ENCODE measurements at places on chromosomes 1 and 21.

DNA sequence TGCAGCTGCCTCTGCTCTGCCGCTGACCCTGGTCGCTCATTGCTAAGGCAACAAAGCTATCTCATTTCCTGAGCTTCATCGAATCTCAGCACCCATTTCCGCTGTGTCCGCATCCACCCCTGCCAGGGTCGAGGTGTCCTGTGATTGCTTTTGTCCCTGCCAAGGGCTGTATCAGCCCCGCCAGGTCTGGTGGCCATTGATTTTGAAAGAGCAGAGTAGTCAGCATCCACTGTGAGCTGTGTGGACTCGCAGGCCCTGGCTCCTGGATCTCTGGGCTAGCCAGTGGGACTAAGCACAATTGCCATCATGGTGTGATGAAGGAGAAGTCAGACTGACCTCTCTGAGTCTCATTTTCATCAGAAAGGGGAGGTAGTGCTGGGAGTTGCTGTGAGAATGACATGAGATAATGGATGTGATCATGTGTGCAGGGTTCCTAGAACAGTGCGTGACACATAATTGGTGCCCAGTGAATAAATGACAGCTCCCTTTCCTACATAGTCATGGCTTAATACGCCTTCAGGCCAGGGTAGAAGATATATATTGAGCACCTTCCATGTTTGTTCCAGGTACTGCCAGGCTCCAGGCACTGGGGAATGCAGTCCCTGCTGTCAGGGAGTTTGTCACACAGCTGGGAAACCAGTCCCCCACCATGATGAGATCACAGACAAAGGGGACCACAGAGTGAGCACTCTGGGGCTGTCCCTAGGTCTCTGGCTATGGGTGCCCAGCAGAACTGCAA lies 32.1 kb downstream of the NAV1 start:
- DNase-seq = no peak

- no peak for DNase-seq
Observed at GRCh38 chr1:198619375-198620140, 19.3 kb upstream of the PTPRC start.

DNA sequence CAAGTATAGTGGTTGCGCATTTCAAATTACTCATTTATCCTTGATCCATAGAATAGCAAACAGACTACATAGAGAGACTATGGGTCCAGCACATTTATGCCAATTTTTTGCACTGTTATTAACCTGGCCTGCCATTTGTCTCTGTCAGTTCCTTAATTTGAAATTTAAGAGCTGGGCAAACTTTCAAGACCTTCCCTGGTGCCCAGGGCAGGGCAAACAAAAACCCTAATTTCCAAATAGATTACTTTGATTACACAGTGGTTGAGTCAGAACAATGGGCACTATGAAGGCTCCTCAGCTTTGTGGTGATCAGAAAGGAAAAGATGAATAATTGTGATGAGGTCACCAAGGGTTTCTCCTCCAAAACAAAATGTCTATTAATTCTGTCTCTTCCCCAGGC lies 80.6 kb downstream of the TNFSF18 start:
- DNase-seq = no peak

DNA sequence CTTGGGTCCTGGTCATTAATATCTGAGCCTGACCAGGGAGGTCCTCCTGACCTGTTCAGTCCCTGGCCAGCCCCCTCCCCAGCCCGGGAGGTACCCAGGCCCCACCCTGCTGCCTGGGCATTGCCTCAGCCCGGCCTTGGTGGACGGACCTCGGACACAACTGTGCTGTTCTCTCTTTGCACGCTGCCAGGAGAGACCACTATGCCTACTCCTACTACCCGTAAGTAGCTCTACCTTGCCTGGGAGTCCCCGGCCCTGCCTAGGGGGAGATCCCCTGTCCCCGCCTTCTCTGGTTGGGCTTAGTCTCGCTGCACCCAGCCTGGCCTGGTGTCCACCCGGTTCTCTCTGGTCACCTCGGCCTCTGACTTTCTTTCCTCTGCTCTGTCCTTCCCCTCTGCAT lies 53.2 kb downstream of the PTPRU start:
- no peak for DNase-seq

GRCh38 chr1:93798291-93798690 lies 80.7 kb downstream of the DNTTIP2 start:
- no peak for DNase-seq

DNA sequence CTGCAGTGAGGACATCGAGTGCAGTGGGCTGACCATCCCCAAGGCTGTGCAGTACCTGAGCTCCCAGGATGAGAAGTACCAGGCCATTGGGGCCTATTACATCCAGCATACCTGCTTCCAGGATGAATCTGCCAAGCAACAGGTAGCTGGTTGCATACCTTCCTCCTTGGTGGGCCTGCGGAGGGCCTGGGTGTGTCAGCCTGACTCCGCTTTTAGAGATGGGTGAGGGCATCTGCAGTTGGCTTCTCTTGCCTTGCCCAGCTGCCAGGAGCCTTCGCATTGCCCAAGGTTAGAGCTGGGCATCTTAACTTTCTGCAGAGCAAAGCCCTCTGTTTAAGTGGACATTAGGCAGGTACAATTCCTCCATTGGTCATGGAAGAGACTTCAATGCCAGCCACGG lies 33.2 kb downstream of the PKP1 start:
- DNase-seq = no peak

GRCh38 chr1:54750596-54750995 lies 13.7 kb downstream of the PARS2 start:
- DNase-seq = no peak

DNA sequence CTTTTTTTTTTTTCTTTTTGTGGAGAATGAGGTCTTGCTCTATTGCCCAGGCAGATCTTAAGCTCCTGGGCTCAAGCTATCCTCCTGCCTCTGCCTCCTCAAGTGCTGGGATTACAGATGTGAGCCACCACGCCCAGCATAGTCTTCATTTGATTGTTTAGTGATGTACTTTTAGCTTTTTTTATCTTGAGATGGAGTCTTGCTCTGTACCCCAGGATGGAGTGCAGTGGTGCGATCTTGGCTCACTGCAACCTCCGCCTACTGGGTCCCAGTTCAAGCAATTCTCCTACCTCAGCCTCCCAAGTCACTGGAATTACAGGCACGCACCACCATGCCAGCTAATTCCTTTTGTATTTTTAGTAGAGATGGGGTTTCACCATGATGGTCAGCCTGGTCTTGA lies 24.0 kb upstream of the LRRC3 start:
- no peak for DNase-seq

DNA sequence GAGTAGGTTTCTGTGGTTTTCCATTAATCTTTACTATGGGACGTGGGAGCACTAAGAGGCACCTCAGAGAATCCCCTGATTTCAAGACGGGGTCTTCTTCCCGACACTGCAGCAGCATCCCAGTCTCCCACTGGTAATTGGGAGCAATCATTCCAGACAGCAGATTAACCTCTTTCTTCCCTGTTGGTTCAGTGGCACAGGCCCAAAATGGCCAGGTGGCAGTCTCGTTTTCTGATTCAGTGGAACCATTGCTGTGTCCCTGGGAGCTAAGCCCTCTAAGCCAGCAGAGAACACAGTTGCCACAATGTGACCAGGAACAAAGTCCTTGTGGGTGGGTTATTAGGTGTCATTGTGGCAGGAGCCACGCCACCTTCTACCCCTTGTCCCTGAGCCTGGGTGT lies 342.1 kb downstream of the MATN1 start:
- DNase-seq = no peak

GRCh38 chr1:219492717-219493116 lies 120.2 kb downstream of the ZC3H11B start:
- DNase-seq = no peak

GRCh38 chr1:37177230-37177864 lies 143.0 kb upstream of the GRIK3 start:
- no peak for DNase-seq

DNA sequence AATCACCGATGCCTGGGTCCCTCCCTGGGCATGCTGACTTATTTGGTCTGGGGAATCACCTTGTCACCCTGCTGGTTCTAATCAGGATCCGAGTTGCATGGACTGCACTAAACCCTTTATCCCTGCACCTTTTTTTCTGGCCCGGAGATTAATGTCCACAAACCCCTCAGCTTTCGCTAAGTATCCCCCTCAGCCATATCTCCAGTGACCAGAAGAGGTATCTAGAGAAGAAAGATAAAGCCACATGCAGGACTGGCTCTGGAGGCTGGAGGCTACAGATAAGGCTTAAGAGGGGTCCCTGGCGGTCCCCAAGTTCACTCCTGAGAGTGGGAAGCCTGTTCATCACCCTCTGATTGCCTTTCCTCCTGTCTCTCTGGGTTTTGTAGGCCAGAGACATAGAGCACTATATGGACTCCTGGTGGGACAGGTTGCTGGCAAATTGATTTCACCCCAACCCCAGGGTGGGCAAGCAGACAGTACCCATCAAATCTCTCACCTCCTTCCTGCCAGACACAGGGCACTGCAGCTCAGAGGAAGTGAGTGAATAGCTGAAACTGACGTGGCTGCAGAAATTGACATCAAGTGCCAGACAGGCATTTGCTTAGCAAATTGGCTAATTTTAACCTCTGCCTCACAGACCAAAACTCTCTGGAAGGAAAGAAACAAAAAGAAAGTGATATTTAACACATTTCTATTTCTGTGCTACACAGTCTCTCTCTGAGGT lies 38.8 kb downstream of the HMGB4 start:
- no peak for DNase-seq

- DNase-seq = no peak
Observed at GRCh38 chr1:145891143-145891542, 5.5 kb upstream of the ANKRD35 start.

DNA sequence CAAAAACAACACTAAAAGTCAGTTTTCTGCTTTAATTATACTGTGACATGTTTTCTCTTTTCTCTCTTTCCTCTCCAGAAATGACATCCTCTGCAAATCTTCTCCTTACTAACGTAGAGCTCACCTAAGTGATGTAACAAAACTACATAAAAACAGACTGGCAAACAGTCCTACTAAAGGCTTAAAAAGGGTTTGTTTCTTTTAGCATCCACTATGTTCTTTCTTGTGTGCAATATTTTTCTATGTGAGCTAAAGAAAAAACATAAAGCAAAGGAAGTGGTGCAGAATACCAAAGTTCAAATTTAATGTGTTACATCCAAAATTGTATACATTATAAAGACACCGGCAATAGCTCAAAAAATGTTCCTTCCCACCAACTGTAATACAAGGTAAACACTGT lies 14.5 kb downstream of the USP24 start:
- DNase-seq = no peak

GRCh38 chr1:79859212-79859948 lies 852.9 kb upstream of the ADGRL4 start:
- no peak for DNase-seq

DNA sequence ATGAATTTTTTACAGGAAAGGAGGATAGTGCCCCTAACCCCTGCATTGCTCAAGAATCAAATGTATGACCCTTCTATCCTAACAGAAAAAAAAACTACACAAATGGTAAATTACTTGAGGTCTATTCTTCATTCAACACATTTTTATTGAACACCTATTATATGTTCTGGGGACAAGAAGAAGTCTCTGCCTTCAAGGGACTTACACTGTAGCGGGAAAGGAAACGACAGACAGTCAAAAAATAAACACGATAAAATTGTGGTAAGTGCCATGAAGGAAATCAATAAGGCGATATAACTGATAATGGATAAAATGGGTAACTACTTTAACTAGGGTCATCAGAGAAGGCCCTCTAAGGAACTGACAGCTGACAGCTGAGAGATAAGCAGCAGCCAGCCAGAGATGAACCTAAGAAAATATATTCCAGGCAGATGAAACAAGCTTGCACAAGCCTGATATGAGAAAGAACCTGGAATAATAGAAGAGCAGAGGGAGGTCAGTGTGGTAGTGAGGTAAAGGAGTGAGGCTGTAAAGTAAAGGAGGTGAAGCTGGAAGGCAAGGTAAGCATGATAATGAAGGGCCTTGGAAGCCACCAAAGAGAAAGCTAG lies 66.4 kb downstream of the PHTF1 start:
- DNase-seq = no peak

DNA sequence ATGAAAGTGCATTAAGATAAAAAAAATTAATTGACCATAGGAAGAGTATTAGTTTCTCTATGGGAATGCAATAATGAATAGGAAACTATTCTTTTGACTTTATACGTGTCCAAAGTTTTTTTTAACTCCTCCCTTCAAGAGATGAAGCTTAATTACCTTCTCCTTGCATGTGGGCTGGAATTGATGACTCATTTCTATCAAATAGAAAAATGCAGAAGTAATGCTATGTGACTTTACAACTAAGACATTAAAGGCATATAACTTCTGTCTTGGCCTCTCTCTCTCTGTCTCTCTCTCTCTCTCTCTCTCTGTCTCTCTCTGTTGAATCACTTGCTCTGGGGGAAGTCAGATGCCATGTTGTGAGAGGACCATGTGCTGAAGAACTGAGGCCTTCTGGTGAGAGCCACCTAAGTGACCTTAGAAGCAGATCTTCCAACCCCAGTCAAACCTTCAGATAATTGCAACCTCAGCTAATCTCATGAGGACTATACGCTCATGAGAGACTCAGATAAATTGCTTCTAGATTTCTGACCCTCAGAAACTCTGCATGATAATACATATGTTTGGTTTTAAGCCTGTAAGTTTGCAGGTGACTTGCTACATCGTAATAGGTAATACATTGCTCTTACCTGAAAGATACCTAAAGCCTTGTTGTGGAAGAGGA lies 414.2 kb downstream of the KCNT2 start:
- DNase-seq = no peak

GRCh38 chr21:42557420-42557819 lies 43.8 kb downstream of the SLC37A1 start:
- DNase-seq = no peak

DNA sequence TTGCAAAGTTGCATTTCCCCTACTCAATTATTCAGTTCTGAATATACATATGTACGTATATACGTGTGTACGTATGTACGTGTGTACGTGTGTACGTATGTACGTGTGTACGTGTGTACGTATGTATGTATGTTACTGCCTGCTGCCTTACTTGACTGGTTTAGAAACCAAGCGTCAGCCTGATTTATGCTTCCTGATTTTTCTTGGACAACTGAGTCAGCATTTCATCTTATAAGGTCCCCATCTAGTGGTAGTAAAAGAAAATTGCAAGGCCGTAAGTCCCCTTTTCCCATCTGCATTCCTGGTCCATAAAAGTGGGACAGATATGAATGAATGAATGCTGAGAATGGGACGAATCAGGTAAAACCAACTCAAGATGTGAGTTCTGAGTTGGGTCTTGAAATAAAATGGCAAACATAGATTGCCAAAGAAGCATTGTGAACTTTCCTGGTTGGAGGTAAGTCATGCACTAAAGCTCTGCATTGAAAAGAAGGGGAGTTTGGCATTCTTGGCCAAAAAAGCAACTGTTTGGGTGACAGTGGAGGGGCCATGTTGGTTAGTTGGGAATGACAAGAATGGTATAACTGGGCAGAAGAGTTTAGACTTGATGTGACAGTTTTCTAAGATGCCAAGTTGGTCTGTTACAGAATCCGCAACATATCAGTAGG lies 76.4 kb upstream of the DNAH14 start:
- DNase-seq = no peak

DNA sequence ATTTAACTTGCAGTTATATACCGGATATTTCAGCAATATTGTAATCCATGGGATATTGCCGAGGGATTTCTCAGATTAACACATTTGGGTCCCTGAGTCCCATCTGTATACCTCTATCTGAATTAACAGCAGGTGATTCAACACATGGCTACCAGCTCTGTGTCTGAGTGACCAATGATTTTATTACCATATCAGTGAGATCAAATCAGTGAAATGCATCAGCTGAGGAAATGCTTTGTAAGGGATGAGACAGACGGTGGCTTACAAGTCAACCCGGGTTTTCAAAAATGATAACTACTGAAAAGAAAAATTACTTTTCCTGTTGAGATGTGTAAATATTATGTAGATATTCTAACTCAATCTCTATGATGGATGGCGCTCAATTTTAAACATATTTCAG lies 504.1 kb upstream of the PKN2 start:
- no peak for DNase-seq

- DNase-seq = no peak
Observed at GRCh38 chr1:204493145-204493983, 1.2 kb downstream of the PIK3C2B start.

- DNase-seq = no peak
Observed at GRCh38 chr1:211091867-211092266, 42.1 kb downstream of the KCNH1 start.
